ENCODE measurements at places on chromosomes 5 and 9. TPM values are rescaled to one million over a fixed set of nuclear protein-coding genes. Genes with fewer than 3 reads are reported as not detected.

PCDHGB1 gene
- 0.82 TPM for total RNA-seq

- no peak for DNase-seq
Observed at GRCh38 chr5:55636683-55637082, 75.4 kb downstream of the SLC38A9 start.

DNA sequence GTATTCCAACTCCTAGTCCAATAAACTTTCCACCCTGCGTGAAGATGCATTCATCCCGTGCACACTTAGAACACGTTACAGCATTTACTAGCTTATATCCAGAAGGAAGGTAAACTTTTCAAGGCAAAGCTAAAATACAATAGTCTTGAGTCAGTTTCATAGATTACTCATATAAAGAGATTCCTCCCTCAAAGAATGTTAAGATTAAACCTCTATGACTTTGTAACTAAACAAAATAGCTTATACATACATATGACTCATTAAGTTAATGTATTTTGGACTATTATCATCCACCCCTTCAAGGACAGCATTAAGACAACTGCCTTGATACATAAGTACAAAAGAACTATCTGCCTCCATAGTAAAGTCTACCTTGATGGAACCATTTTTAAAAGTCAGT, 36.1 kb downstream of the TLE1 start:
- DNase-seq, result no peak

- DNase-seq, result no peak
Observed at GRCh38 chr9:133967024-133967741, 24.9 kb downstream of the VAV2 start.

- DNase-seq, result no peak
Observed at GRCh38 chr9:114272739-114273431, 50.0 kb upstream of the ORM1 start.

DNA sequence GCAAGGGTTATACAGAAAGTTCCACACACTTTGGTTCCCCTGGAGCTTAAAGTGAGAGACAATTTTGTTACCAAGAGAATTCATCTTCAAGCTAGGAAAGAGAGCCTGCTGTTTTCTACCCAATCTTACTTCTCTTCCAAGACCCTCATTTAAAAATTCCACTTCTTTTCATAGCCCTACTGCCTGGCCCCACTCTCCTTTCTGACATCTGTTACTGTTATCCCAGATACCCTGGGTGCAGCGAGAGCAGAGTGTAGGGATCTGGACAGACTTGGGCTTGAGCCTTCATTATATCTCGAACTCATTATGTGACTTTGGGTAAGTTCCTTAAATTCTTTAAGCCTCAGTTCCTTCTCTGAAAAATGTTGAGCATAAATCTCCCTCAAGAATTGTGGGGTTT, 263.1 kb downstream of the ASTN2 start:
- DNase-seq, result no peak

Measured in glomerular endothelial cell (primary cell).